ENCODE measurements at places on chromosomes 13 and 19.
A peak's percentile ranks its signal among the peaks of the same experiment; 100 is the strongest.

- no peak for DNase-seq
These were observed 124.0 kb downstream of the ITGBL1 start for GRCh38 chr13:101576455-101576854.

- DNase-seq = no peak
These were observed 188.9 kb downstream of the KCTD12 start for GRCh38 chr13:76697288-76697687.

DNA sequence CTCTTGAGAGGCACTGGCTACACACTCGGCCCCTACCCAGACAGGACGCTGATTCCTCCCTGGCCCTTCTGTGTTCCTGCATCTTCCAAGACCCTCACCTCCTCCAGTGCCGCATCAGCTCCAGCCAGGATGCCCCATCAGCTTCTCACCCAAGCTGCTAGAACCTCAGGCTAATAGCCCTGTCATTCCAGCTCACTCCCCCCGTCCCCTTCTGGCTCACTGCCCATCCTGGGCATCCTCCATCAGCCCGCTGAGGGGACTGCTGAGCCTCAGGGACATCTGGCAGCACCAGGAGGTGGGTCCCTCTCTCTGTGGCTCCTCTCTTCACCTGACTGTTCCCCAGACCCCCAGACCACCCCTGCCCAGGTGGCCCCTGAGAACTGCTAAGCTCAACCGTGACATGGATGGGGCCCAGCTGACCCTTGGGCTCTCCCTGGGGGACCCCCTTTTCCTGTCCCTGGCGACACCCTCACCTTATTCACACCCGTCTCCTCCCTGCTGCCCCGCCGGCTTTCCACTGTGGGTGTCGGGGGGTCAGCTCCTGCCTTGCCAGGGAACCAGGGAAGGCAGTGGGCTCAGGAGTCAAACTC lies 4.8 kb downstream of the FFAR3 start:
- no peak for DNase-seq

GRCh38 chr13:45713721-45714120 lies 11.6 kb downstream of the CBY2 start:
- no peak for DNase-seq

DNA sequence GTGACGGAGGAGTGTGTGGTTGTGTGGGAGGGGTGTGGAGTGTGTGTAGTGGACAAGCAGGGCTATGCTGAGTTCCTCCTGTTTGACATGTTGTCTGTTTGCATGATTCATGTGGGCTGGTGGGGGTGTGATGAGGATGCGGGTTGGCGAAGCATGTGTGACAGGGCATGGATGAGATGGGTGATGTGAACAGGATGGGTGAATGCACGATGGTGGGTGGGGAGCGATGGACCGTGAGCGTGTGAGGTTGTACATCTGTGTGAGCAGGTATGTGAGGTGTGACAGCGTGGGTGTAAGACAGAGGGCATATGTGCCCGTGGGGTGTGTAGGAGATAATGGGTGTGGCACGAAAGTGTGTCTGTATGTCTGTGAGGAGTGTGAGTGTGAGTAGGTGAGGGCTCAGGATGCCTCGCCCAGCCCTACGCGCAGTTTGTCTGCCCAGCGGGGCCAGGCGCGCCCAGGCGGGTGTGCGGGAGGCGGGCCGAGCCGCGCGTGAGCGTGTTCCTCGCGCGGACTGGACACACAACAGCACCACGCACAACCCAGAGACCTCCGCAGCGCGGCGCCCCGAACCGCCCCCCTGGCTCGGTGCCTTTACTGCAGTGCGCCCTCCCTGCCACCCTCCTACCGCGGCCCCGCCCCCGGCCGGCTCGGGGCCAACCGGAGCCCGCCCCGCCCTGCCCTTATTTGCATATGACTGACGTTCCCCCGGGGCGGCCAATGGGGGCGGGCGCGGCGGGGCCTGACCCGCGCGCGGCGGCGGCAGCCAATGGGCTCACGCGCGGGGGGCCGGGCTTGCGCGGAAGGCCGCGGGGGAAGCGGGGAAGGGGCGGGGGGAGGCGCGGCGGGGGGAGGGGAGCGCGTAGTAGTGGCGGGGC lies 14.4 kb downstream of the CIC start:
- peak; percentile 91 for DNase-seq

GRCh38 chr13:31431722-31432137 lies 232.0 kb downstream of the B3GLCT start:
- DNase-seq = peak; percentile 12

DNA sequence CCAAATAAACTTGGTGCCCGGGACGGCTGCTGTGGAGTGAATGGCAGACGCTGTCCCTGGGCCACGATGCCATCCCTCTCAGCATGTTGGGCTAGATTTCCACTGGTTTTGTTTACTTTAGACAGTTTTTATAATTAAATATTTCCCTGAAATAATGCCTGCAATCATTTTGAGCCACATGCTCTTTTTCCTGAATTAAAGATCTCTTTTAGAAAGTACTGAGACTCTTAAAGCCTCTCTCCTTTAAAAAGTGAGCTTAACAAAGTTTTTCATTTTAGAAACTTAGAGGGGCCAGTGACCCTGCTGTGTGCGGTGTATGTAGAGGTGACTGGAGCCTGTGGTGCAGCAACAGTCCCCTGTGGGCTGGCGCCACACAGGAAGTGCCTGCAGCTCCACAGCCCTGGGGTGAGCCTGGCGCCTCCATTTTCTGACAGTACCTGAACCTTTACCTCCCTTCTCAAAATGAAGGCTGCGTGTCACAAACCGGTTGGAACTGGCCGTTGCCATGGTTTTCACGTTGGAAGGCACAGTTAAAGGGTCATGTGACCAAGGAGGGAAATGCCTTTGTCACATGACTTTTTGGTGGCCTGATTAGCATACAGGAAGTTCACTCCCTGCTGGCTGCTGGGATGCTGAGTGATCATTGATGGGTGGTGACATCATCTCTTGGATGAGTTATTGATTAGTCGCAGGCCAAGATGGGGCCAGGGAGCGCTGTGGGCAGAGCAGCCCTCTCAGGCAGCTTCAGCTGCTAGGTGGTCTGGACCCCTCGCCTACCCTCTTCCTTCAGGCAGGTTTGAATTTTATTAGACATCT lies 26.3 kb downstream of the TSSK6 start:
- peak; percentile 47 for DNase-seq

- DNase-seq = no peak
These were observed 31.2 kb downstream of the C1QTNF9 start for GRCh38 chr13:24340608-24340955.

DNA sequence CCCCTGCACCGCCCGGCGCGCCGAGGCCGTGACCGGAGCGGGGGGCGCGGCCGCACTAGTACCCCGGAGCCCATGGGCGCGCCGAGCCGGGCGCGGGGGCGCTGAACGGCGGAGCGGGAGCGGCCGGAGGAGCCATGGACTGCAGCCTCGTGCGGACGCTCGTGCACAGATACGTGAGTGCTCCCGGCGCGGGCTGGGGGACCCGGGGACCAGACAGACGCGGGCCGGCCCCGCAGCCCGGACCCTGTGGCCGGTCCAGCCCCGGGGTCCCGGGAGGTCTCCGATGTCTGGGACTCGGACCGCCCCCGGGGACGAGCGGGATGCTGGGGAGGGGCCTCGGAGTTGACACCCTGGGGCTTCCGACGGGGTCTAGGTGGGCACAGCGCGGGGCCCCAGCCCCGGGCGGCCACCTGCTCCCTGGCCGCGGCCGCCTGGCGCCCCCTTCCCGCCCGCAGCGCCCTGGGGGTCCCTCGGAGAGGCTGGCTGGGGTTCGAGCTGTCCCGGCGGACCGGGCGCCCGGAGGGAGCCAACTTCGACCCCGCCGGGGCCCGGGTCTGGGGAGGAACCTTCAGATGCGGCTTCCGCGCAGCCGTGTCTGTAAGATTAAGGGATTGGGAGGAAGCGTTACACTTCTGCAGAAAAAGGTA lies 568 bp downstream of the ATP11A start:
- no peak for DNase-seq

GRCh38 chr13:49185264-49185663 lies 34.9 kb upstream of the MLNR start:
- DNase-seq = no peak

Measured in stimulated activated CD8-positive, alpha-beta memory T cell treated with anti-CD3 and anti-CD28 coated beads, Interleukin-15, amount 100 ng/mL, for 24 hours (primary cell).